ENCODE measurements at places on chromosomes 5 and 9.

GRCh38 chr5:100004969-100005368 lies 530.2 kb upstream of the FAM174A start:
- no peak for DNase-seq

DNA sequence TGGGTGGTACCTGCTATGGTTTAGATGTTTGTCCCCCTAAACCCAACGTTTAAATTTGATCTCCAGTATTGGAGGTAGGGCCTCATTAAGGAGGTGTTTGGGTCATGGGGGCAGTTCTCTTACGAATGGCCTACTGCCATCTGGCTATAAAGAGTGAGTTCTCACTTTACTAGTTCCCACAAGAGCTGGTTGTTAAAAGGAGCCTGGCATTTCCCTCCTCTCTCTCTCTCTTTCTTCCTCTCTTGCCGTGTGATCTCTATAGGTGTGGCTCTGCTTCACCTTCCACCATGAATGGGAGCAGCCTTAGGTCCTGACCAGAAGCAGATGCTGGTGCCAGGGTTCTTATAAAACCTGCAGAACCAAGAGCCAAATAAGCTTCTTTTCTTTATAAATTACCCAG lies 193.2 kb upstream of the CDH6 start:
- no peak for DNase-seq

DNA sequence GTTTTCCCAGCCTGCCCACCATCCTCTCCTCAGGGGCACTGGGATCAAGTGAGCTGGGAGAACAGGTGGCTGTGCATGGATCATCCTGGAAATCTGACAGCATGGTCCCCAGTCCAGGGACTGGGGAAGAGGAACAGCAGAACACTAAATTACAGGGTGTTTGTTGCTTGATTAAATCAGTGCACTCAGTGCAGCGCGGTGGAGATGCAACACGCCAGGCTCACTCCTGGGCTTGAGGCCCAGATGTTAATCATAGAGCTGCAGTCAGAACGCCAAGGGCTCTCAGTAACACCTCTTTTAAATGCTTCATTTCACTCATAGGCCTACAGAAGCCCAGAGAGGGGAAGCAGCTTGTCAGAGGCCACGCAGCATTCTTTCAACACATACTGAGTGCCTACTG lies 14.2 kb upstream of the LARP1 start:
- no peak for DNase-seq

GRCh38 chr5:113142186-113142585 lies 165.6 kb downstream of the DCP2 start:
- DNase-seq: no peak

DNA sequence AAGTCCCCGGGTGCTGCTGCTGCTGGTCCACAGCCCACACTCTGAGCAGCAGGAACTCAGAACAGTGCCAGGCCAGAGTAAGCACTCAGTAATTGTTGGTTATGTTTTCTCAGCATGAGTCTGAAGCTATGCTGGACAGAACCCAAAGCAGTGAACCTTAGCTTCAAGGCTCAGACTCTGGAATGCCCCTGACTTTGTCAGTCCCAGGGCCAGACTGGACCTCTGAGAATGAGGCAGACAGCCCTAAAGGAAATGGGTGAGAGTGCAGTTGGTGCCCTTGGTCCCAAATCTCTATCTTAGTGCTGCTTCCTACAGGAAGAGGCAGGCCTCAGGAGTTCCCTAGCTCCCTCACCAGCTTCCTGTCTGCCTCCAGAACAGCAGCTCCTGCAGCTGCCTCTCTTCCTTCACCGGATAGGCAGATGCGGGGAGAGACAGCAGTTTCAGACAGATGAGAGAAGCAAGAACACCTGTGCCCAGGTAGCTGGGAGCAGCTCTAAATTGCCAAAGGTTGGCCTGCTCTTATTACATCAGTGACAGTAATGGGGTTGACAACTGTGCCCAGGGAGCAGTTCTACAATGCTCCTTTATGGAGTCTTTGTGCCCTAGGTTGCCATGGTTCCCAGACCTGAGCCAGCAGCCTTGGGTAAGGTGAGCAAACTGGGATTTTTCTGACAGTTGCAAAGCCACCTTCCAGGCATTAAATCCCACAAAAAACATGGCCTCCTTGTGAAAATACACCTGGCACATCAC lies 82.2 kb upstream of the CXCL14 start:
- no peak for DNase-seq
